Stimulated activated CD8-positive, alpha-beta memory T cell treated with anti-CD3 and anti-CD28 coated beads, Interleukin-7, amount 100 ng/mL, for 24 hours (primary cell): ENCODE measurements at places on chromosomes 7 and 10.

DNA sequence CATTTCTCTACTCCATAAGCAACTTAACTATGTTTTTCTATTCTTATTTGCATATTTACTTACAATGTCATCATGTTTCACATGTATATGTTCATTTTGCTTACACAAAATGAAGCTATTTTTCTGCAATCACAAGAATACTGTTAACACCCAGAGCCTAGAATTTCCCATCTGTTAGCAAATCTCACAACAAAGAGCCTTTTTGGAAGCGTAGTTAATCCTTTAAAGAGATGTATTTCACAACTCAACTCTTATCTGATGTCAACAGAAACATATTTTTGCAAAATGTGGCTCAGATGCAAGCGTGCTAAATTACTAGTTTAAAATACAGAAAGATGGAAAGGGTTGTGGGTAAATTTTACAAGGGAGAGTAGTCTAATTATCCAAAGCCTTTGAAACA is 110.6 kb upstream of the COL1A2 start:
- DNase-seq, result no peak

GRCh38 chr10:44981172-44982113 is 2.8 kb upstream of the DEPP1 start:
- DNase-seq, result no peak

GRCh38 chr7:106094780-106095179 is 17.3 kb downstream of the SYPL1 start:
- DNase-seq, result no peak

DNA sequence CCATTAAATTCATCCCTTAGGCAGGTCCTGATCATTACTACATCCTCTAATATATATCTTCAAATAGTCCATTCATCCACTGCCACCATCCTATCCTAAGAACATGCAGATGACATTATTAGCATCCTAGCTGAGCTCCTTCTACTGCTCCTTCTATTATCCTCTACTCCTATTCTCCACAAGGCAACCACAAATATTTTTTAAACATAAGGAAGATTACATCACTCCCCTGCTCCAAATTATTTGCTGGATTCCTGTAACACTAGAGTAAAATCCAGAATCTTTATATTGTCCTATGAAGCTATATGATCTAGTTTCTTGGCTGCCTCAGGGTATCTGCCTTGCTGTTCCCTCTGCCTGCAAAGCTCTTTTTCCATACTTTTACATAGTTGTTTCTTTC is 176.3 kb upstream of the SLC26A5 start:
- DNase-seq, result no peak

DNA sequence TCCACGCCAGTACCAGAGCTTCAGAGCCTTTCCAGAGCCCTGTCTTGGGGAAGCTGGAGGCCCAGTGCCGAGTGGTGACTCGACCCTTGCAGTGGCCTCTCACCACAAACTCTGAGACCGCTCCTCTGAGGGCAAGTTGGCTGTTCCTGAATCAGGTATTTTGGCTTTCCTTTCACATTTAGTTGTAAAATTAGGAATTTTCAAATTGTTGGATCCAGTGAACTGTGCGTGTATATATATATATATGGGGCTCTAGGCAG is 128.7 kb upstream of the UNC5B start:
- DNase-seq, result no peak

GRCh38 chr7:75595766-75596165 is 103.6 kb downstream of the SPDYE5 start:
- DNase-seq, result no peak

- no peak for DNase-seq
Measured at GRCh38 chr7:8481752-8482446, 48.5 kb downstream of the NXPH1 start.

- DNase-seq, result no peak
Measured at GRCh38 chr10:6383096-6383812, 180.5 kb downstream of the PFKFB3 start.

- no peak for DNase-seq
Measured at GRCh38 chr7:106462365-106462859, 177.6 kb upstream of the NAMPT start.

GRCh38 chr10:110502851-110503301 is 5.2 kb downstream of the DUSP5 start:
- no peak for DNase-seq

GRCh38 chr7:45601094-45601493 is 26.9 kb downstream of the ADCY1 start:
- DNase-seq, result no peak

- DNase-seq, result no peak
Measured at GRCh38 chr7:26843705-26844104, 20.7 kb downstream of the SKAP2 start.

DNA sequence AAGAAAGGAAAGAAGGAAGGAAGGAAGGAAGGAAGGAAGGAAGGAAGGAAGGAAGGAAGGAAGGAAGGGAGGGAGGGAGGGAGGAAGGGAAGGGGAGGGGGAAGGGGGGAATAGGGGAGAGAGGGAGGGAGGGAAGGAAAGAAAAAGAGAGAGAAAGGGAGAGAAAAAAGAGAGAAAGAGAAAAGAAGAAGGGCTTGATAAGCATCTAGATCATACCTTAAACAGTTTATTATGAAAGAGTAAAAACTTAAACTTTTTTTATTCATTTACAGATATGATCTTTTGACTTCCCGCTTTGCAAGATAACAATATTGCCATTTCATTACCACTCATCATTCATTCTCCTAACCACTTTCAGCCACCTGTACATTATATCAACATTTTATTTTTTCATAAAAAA is 53.6 kb upstream of the TMEM106B start:
- DNase-seq, result no peak

DNA sequence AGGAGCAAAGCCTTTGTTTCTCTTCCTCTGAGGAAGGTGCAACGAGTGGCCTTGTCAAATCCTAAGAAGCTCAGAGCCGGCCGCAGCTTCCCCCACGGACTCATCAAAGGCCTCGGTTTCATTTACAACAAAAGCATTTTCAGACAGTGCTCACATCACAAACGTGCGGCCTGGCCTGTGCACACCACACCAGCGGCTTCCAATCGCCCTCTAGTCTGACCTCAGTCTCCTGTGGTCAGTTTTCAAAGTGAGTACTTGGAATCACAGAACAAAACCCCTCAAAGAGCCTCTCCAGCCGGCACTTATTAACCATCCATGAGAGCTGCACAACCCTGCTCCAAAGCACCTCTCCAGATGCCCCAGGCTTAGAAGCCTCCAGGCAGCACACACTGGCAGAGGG is 3.3 kb downstream of the RADIL start:
- DNase-seq, result no peak

DNA sequence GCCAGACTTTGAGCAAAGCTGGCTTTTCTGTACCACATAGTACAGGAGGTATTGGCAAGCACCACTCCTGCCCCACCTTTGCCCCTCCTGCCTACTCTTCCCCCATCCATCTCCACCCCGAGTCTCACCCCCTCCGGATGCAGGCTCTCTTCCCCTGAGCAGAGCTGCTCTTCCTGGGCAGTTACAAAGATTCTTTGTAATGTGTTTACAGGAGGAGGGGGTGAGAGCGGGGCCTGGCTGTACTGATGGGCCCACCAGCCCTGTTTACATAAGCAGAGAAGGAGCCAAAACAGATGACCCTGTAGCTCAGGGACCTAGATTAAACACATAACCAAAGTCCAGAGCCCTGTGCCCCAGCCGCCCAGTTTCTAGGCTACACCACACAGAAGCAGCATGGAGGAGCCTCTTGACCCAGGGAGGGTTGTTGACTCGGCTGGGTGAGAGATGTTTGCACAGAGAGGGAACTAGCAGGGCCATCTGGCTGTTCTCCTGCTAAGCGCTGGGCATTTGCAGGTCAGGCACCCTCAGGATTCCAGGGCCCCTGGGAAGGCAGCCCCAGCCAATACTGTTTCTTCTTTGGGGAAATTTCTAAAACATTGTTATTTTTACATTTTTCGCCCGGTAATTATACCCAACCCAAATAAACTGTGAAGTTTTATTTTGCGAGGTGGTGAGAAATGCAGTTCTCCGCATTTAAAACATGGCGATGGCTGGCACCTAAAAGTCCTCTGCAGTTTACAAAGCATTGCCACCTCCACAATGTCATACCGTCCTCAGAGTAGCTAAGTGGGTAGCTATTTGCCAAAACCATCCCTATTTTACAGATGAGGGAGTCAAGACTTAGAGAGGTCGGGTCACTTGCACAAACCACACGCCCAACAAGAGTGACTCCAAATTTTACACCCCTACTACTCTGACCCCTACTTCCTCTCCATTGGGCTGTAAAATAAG is 11.4 kb upstream of the ZKSCAN1 start:
- no peak for DNase-seq

DNA sequence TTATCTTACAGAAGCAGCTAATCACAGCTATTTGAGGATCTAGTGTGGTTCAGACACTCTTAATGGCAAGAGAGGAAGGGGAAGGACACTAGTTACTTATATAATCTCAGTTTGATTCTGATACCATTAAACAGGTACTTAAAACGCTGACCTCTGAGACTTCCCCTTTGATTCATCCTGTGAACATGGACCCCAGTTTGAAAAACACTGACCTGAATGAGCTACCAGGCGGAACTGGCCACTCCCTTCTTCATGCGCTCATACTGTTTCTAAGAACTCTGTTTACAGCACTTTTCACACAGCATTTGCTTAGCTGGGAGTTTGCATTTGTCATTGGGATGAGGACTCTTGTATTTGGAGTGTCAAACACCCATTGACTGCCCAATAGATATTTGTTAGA is 45.7 kb downstream of the BEND7 start:
- DNase-seq, result no peak

DNA sequence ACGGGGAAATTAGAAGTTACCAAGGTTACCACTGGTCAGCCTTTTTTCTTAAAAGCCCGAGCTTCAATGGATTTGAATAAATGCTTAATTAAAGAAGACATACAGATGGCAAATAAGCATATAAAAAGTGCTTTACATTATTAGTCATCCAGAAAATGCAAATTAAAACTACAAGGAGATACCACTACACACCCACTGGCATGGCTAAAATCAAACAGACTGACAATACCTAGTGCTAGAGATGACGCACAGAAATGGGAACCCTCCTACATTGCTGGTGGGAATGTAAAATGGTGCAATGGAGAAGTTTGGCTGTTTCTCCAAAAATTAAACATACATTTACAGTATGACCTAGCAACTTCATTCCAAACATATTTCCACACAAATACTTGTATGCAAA is 38.3 kb upstream of the CREB5 start:
- no peak for DNase-seq

DNA sequence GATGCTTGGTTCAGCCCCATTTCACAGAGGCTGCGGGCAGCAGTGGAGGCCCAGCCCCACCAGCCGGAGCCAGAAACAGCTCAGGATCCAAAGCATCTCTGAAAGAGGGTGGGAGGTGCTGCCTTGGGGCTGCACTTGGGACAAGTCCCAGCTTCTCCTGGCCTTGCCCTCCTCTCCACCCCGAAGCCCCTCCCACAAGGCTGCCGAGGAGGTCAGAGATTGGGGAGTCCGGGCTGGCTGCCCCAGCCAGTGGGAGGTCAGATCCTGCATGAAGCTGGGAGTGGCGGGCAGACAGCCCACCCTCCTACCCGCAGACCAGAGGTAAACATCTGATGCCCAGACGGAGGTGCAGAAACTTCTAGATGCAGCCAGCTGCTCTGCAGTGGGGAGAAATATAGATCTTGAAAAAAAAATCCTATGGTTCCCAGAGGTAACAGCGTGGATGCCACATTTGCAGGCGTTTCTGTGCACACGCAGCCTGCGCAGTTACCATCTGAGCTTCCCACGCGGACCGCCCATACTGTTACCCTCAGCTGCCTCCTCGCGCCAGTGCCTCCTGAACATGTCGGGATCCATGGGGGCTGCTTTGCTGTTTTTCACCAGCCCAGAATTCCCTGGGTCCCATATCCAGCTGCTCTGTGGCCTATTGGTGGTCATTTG is 36.9 kb upstream of the GNA12 start:
- DNase-seq, result no peak

- no peak for DNase-seq
Measured at GRCh38 chr10:91343010-91343409, 67.1 kb upstream of the HECTD2 start.

DNA sequence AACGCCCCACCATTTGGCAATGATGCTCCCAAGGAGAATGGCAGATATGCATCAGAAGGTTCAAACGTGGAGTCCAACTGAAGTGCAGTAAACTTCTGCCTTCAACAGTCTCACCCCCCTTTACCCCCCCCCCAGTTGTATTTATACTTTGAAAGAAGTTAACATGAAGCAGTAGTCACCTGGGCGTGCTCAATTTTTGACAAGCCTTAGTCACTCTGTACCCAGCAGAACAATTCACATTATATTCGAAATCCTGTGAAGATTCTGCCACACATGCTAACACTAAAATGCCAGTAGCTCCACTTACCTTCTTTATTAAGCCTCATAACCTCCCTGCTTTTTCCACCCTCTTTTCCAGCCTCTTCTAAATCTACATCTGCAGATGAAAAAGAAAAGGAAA is 894 bp downstream of the ATXN7L1 start:
- DNase-seq, result no peak

DNA sequence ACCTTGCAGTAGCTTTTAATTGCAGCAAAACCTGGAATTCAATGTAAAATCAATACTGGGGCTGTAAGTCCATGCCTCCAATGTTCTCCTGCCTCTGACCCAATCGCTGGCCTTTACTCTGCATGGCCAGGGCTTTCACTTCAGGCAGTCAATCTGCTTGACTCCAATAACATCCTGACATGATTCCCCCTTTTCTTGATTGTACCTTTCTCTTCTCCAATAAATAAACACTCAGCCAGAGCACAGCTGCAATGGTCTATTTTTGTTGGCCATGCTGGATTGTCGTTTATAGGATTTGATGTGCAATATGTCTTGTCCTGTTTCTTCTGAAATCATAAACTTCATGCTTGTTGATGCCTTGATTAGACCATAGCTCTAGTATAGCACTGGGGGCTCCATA is 97.8 kb upstream of the COL1A2 start:
- no peak for DNase-seq

- DNase-seq, result no peak
Measured at GRCh38 chr10:97121041-97121440, 64.7 kb downstream of the SLIT1 start.

- no peak for DNase-seq
Measured at GRCh38 chr10:52332815-52333214, 18.7 kb downstream of the DKK1 start.

DNA sequence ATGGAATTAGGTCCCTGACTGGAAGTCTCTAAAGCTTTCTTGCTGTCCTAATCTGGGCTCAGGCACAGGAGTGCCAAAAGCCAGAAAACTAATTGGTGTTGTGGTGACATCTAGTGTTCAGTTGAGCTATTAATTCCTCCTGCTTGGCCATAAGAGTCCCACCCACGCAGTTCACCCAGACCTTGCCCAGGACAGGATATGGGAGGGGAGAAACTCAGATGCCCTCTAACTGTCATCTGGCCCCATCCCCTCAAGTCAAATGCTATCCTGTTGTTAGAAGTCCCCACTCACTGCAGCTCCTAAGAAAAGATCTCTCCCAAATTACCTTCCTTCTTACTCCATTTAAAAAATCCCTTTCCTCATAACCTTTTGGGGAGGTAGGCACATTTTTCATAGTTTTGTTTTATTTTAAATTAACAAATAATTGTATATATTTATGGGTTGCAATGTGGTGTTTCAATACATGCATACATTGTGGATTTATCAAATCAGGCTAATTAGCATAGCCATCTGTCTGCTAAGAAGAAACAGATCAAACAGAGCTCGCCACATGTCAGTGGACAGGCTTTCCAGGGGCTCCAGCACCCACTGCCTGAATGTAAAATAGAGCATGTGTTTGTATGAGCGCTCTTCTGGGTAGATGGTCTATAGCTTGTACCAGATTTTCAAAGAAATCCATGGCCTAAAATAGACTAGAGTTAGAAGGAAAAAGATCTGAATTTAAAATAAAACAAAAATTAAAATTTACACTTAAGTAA is 84.0 kb downstream of the GSAP start:
- no peak for DNase-seq

- DNase-seq, result no peak
Measured at GRCh38 chr10:2462581-2462980, 604.8 kb upstream of the PFKP start.
